LHCN-M2 (cell line): ENCODE measurements at places on chromosomes 16 and 17. TPM values are rescaled to one million over a fixed set of nuclear protein-coding genes. Genes with fewer than 3 reads are reported as not detected.

GRCh38 chr16:80687606-80688005, 116.8 kb downstream of the CDYL2 start:
- no peak for DNase-seq

- DNase-seq: no peak
Observed at GRCh38 chr16:57245472-57246113, 534 bp downstream of the ARL2BP start.

- peak; percentile 57 for DNase-seq
Observed at GRCh38 chr17:81396722-81397313, 1.6 kb downstream of the BAHCC1 start.

GRCh38 chr16:70161350-70161749, 12.2 kb upstream of the CLEC18C start:
- DNase-seq: no peak

Gene HOXB6
- total RNA-seq: 21.5 and 24.9 TPM in 2 replicates

DNA sequence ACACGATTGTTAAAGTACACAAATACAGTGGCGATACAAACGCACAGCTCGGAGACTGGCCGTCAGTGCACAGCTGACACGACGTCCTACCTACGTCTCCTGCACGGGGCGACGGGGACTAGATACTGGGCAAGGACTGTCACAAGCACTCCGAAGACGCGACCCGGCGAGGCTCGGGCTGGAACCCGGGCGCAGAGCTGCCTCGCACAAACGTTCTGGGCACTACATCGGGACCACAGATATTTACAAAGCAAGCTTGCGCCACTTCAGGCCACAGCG, 13.8 kb downstream of the SLC16A3 start:
- no peak for DNase-seq

Gene DPEP2
- total RNA-seq: not detected in 2 replicates

DNA sequence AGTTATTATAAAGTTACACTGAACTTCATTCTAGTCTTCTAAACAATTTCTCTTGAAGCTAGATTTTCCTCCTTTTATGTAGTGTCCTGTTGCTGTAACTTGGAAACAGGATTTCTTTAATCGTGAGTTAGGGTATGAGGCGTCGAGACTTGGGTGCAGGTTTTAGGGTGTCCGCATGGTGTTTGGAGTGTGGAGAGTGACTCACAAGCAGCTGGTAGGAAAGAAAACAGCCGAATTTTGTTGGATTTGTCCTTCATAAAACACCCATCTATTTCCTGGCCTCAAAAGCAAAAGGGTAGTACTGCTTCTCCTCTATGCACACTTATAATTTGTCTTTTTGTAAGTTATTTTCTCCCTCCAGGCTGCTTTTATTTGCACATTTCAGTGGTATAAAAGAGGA, 1.6 kb downstream of the RPTOR start:
- DNase-seq: peak; percentile 31

GRCh38 chr17:71453876-71454422, 666.9 kb upstream of the SOX9 start:
- no peak for DNase-seq

GRCh38 chr17:80272366-80272765, 11.7 kb downstream of the RNF213 start:
- no peak for DNase-seq

- DNase-seq: no peak
Observed at GRCh38 chr16:23852794-23853562, 17.2 kb downstream of the PRKCB start.

- DNase-seq: peak; percentile 59
Observed at GRCh38 chr17:76697702-76698465, 12.9 kb downstream of the MXRA7 start.

Gene PRMT7
- 64.6 and 65.0 TPM in 2 replicates for total RNA-seq

Gene SPNS2
- total RNA-seq: 0.06 and 0.23 TPM in 2 replicates

DNA sequence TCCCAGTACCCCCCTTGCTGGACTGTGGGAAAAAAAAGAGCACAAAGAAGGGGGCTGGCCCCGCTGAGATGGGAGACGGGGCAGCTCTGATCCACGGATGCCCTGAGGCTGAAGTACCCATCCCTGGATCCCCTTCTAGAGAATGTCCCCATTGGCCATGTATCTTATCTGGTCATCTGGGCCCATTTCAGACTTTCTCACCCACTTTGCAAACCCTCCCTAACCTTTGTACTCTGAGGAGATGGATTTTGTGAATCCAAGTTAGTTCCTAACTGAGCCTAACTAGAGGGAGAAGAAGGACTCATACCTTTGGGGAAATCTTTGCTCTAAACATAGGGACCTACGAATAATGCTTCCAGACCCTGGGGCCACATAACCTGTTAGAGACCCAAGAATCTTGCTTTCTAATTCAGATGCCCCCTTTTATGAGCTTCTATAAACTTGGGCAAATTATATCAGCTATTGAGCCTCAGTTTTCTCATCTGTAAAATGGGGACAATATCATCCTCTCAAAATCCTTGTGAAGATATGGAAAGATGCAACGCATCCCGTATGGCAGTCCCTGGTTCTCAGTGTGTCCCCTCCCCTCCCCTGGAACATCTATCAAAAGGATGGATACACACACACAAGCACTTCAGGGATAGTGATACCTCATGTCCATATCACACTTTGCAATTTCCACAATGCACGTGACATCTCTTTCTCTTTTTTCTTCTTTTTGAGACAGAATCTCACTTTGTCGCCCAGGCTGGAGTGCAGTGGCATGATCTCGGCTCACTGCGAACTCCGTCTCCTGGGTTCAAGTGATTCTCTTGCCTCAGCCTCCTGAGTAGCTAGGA, 16.8 kb upstream of the FZD2 start:
- no peak for DNase-seq

DNA sequence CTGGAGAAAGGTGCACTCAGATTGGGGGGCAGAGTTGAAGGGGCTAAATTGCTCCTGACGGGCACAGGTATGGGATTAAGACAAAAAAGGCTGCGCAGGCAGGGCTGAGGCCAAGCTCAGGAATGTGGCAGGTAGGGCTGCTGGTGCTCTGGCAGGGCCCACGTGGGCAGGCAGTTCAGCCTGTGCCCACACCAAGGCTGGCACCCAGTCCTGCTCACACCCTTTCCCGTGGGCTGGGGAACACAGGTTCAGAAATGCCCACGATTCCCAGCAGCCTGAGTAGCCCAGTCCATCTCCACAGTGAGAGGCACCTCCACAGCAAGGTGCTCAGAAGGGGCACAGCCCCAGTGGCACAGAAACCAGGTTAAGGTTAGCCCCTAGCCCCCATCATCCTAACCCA, 4.4 kb downstream of the HDAC5 start:
- no peak for DNase-seq

DNA sequence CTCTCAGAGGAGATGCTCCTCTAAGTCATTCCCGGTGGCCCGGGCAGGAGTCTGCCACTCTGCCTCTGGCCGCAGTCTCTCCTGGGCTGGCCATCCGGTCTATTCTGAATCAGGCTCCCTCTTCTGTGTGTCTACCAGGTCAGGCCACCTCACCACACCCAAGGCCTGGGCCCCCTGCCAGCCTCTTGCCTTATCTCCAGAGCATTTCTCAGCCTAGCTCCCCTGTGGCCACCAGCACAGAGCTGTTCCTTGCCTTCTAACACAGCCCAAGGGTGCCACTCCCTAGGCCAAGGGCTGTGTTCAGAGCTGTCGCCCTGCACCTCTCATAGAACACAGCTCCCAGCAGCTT, 55.3 kb downstream of the MYO18A start:
- DNase-seq: no peak

Gene ST6GALNAC1
- not detected in 2 replicates for total RNA-seq

DNA sequence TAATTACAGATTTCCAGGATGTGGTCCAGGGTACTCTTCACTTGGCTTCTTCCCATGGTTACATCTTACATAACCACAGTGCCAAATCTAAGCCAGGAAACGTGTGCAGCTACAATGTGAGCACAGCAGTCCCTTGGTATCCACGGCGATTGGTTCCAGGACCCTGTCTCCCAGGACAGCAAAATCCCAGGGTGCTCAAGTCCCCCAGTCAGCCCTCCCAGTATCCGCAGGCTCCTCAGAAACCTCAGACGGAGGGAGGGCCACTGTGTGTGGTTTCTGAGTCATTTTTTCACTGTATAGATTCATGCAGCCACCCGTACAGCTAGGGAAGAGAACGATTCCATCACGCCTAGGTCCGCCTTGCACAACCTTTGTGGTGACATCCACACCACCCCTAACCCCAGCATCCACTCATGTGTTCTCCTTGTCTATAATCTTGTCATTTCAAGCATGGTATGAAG, 11.1 kb upstream of the ATP2C2 start:
- DNase-seq: peak; percentile 39

DNA sequence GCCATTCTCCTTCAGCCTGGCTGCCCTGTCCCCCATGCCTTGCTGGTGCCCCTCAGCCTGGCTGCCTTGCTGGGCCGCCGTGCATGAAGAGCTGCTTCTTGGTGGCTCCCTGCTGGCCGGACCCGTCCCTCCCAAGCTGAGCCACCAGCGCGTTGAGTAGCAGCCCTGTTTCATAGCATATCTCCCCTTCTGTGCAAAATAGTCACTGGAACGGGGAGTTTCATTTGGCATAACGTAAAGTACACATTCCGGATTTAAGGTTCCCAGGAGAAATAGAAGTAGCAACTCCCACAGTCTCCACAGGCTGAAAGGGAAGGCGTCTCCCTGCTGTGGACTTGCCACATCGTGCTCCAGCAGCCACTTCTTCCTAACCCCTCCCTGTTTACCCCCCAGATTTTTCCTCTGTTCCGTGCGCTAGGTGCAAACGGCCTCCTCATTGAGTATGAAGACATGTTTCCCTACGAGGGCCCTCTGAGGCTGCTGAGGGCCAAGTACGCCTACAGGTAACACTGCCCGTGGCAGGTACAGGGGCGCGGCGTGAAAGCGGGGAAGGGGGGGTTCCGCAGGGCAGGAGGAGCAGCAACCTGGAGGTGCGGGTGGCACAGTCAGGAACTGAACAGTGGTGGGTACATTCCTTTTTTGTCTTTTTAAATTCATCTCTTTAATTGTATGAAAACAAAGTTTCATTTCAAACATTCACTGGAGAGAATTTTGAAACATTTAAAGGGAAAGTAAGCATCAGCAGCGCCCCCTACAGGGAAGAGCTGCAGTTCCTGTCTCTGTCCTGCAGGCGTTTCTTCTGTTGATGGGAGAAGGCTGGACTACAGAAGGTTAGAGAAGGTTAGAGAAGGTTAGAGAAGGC, 5.8 kb upstream of the OGFOD3 start:
- DNase-seq: peak; percentile 52

GRCh38 chr17:40499551-40500189, 1.8 kb downstream of the TNS4 start:
- DNase-seq: peak; percentile 68

- DNase-seq: no peak
Observed at GRCh38 chr17:27873746-27874145, 19.4 kb downstream of the LYRM9 start.

DNA sequence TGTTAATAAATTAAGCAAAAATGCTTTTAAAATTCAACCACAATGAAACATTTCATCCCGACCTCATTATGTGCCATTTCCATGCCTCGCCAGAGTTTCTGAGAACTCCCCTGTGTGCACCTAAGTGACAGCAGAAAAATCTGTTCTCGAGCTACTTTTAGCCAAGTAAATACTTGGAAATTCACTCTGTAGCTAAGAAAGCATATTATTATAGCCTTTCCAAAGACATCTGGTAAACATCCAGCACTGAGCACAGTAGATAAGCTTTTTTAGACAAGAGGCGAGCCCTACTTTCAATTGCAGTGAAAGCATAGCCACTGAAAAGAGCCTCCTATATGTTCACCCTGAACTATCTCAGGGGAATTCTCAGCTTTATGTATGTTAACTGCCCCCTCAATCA, 242.8 kb upstream of the PSMD7 start:
- no peak for DNase-seq

DNA sequence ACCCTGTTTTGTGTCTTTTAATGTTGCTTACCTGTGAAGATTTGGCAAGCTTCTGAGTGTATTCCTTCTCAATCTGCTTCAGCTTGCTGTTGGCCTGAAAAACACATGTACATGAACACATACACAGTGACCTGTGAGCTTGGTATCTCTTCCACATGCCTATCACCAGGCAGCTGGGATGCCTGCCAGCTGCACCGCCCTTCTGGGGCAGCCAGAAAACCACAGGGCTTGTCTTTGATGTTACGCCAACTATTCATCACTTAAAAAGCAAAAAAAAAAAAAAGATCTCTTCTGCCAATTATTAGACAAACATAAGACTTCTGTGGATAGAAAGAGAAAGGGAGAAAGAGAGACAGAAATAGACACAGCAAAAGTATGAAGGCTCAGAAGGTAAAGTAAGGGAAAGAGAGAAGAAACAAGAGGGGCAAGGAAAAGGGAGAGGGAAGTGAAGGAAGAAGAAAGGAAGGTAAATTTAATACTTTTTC, 189.2 kb upstream of the AXIN2 start:
- DNase-seq: peak; percentile 96

DNA sequence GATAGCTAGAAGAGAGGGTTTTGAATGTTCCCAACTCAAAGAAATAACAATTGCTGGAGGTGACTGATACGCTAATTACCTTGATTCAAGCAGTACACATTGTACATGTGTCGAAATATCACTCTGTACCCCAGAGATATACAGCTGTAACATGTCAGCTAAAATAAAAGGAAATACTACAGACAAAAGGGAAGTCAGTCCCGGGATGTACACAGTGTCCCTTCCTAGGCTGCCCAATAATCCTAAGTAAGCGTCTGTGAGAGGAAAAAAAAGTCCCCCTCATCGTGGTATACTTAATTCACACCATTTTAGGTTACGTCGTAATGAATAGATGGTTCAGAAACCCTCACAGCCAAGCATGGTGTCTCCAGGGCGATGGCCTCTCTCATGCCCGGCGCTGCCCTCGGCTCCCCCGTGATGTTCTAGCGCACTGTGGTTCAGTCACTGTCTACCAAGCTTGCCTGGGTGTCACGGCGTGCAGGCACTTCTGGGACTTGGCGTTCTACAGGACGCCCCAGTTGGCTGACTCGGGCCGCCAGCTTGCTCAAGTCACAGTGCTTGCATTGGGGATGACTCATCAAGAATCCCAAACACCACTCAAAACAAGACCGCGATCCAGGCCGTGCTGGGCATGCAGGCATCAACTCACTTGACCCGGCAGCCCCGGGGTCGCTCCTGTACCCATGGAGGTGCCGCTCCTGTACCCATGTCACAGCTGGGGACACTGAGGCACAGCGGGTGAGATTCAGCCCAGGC, 27.6 kb downstream of the CCDC40 start:
- DNase-seq: peak; percentile 80

DNA sequence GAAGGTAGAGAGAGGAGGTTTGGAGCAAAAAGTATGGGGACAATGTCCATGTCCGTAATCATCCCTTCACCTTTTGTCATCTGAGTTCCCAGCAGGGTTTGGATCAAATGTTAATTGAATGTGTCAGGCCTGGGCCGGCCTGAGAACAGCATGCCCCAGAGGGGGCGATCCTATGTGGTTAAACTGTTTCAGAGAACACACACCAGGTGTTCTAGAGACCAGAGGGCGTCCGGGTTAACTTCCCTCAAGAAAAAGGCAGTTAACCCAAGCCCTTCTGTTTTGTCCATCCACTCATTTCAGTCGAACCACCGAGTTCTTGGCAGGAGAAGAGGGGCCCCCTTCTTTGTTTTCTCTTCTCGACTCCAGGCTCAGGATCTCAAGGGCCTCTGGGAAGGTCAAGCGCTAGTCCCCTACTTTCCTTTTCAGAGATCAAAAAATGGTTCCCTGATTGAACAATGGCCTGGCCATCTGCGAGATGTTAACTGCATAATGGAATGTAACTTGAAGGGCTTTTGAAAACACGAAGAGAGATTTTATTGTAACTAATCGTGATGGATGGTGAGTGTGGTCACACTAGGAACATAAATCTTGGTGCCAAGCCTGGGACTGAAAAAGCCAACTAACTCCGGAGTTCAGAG, 142.5 kb downstream of the IRX3 start:
- peak; percentile 8 for DNase-seq
